ENCODE measurements at places on chromosomes 13 and 19.

DNA sequence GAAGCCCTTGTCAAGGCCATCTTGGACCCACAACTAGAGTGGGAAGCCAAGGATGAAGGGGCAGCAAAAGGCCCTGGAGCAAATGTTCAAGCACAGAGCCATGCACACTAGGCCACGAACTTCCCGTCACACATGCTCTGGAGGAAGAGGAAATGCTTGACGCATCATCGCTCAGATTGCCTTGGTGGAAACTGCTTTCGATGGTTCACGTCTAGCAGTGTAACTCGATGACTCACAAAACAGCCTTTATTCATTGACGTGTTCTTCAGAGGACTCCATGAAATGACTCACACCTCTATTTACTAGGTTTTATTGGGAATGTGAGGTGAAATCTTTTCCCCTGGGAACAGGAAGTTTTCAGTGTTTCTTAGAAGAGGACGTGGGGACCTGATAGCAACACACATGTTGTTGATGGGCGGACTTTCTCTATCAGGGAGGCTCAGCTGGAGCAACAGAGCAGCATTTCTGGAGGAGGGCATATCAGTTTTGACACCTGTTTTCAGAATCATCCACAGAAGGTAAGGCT lies 79.8 kb upstream of the FLT1 start:
- no peak for DNase-seq

GRCh38 chr19:47742634-47743033 lies 2.7 kb upstream of the NOP53 start:
- no peak for DNase-seq

DNA sequence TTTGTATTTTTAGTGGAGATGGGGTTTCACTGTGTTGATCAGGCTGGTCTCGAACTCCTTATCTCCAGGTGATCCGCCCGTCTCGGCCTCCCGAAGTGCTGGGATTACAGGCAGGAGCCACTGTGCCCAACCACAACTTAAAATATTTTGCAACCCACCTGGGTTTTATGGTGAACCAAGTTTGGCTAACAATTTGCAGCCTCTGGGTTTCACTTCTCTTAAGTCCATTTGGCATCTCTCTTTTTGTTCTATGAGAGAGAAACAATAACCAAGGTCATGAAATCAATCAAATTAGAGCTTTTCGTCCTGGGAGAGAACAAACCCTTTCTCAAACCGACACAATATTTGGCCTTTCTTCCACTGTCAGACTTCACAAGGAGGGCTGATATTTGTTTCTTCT lies 5.6 kb upstream of the SMAD9 start:
- no peak for DNase-seq

- DNase-seq, result no peak
Measured at GRCh38 chr13:44617648-44618047, 41.5 kb upstream of the TSC22D1 start.

DNA sequence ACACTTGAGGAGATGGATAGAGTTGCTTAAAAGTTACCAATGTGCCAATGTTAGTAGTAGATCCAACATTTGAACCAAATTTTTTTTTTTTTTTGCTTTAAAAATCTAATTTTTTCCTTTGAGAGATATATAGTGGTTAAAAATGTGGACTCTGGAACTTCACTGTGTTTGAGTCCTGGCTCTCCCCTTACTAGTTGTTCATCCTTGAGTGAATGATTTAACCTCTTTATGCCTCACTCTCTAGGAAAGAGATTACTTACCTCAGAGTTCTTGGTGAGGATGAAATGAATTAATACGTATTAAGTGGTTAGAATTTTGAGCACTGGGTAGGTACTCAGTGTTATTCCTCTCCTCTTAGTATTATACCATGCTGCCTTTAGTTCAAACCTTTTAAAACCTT lies 24.3 kb downstream of the PDS5B start:
- no peak for DNase-seq

DNA sequence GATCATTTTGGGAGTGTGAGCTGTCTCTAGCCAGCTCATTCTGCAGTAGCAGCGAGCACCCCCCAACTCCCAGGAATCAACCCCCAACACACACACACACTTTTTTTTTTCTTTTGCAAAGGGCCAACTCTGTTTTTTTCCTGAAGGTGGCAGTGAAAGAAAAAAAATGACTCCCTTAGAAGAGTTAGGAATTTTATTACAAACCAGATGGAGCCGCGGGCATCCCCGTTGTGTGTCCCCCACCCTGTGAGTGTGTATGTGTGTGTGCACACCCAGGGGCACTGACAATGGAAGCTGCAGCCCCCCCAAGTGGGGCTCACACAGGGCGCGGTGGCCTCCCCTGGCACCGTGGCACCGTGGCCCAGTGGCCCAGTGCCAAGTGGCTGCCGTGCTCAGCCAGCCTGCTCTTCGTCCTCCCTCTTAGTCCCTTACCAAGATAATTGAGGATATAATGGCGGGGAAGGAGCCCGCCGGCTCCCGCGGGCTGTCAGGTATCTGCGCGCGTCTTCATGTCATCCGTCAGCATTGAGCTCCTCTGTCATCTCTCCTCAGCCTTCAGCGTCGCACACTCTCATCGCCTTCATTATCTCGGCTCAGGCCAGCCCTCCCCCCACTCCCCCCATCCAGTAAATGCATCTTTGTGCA lies 314.1 kb downstream of the ZNF536 start:
- no peak for DNase-seq

- DNase-seq, result no peak
Measured at GRCh38 chr13:102399791-102400674, 1.8 kb downstream of the FGF14 start.

DNA sequence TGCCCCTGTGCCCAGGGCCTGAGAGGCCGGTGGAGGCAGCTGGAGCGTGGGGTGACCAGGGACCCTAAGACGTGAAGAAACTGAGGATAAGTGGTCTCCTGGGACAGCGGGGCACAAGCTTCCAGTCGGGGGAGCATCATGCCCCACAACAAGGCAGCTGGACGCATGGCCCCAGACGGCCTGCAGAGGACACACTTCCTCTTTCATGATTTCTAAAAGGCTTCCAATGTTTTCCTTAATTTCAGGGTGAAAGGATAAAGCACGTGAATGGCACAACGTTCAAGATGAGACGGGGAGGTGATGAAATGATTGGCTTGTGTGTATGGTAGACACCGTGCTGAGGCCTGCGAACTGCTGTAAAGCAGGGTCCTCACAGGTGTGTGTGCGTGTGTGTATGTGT lies 20.2 kb upstream of the MYDGF start:
- DNase-seq, result no peak

- no peak for DNase-seq
Measured at GRCh38 chr13:100680131-100680530, 5.5 kb upstream of the TMTC4 start.

GRCh38 chr13:110299283-110299840 lies 7.6 kb downstream of the COL4A1 start:
- DNase-seq, result no peak

- DNase-seq, result no peak
Measured at GRCh38 chr13:95677564-95678266, 776 bp downstream of the DNAJC3 start.

All from activated T-helper 1 cell treated with anti-CD3 and anti-CD28 coated beads, Interleukin-2, amount 50 U/mL, for 16 hours (primary cell).